Left lobe of liver (tissue), 2 donors: ENCODE measurements at places on chromosomes 1 and 21. TPM values are rescaled to one million over a fixed set of nuclear protein-coding genes. Genes with fewer than 3 reads are reported as not detected.

TAS1R3 gene
- 0.30 TPM for total RNA-seq

BLACAT1 gene
- 0.08 TPM for total RNA-seq

- no peak for DNase-seq
Observed at GRCh38 chr1:26961826-26962225, 1.6 kb upstream of the KDF1 start.

GRCh38 chr21:26490771-26491170 lies 82.3 kb downstream of the CYYR1 start:
- no peak for DNase-seq

DNA sequence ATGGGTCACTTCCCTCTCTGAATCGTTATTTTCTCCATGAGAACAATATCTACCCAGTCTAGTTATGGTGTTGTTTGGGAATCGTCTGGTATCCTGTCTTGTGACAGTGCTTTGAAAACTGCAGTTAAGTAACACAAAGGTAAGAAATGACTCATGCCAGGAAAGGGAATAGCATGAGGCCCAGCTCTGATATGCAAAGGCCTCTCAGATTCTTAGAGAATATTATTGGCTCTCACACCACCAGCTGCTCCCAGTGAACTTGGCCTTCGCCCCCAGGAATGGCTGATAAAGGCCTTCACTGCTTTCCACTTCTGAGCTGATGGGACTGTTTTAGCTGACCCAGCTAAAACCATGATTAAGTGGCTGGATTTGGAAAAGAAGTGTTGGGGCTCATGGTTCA lies 27.1 kb downstream of the NEK2 start:
- peak; percentile 44 for DNase-seq

- DNase-seq: no peak
Observed at GRCh38 chr1:230502306-230502705, 76.2 kb upstream of the PGBD5 start.

GUCA2B gene
- 0.53 TPM for total RNA-seq

SERINC2 gene
- 69.1 TPM for total RNA-seq

DNA sequence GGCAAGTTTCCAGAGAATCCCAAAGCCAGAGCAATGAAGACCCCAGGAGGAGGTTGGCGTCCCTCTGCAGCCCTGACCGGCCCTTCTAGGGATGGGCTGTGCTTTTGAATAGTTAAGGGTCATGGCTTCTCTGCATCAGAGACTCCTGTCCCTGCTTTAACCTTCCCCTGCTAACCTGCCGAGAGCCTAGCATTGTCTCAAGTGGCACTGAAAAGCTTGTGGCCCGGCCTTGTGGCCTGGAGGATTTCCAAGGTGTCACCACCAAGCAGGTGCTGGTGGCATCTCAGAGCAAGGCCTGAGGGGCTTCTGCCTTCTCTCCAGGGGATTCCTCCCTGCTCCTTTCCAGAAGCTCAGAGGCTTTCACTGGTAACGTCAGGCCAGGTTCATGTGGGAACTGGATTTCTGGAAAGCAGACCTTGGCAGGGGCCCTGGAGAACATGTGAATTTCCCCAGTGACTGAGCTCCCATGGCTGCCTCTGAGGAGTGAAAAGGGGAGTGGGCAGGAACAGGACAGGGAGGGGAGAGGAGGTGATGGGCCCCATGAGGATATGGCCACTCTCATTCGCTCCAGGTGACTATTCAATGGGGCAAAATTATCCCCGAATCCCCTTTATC lies 409.9 kb downstream of the PTPRU start:
- DNase-seq: peak; percentile 22

- peak; percentile 97 for DNase-seq
Observed at GRCh38 chr1:9129266-9130041, 552 bp upstream of the GPR157 start.

RNASEL gene
- total RNA-seq: 2.2 TPM

GBP1 gene
- 11.1 TPM for total RNA-seq

ASPM gene
- total RNA-seq: 0.35 TPM

SEC22B gene
- 18.5 TPM for total RNA-seq

CD84 gene
- 3.2 TPM for total RNA-seq
